Occipital lobe (tissue), 3 donors: ENCODE measurements at places on chromosomes 4 and X.

DNA sequence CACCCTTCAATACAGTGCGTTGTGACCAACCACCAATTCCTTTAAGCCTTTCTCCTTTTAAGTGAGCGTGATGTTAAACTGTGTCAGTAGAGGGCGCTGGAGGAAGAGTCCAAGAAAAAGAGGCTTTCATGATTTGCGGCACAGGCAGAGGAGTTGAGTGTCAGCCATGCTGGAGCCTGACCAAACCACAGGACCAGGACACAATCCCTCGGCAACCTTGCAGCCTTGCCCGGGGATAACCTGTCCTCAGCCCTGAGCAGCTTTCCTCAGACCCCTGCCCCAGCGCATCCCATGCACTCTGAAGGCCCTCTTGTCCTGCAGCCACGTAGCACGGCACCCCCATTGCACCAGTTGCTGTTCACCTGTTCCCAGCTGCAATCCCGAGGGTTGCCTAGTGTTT lies 53.5 kb upstream of the SMIM31 start:
- no peak for DNase-seq

GRCh38 chr4:123200051-123200940 lies 196.3 kb upstream of the SPRY1 start:
- DNase-seq = no peak

- no peak for DNase-seq
Observed at GRCh38 chr4:120528428-120528827, 394.1 kb downstream of the PRDM5 start.

GRCh38 chr4:3303565-3303824 lies 10.7 kb downstream of the RGS12 start:
- no peak for DNase-seq

- DNase-seq = no peak
Observed at GRCh38 chr4:142168181-142168580, 531.8 kb downstream of the IL15 start.

DNA sequence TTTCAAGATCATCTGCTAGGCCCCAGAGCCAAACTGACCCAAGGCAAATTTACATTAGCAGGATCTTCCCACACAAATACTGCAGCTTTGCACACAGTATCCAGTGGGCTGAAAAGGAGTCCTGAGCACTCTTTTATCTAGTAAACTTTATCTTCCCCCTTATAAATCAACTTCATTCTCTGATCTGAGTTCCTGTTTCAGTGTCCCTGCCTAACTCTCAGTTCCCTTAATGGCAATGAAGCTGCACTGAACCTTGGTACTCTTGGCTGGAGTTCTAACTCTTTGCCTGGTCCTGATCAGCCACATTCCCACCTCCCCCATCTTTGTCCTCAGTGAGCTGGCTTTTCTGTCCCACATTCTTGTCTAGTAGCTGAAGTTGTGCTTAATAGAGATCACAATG lies 37.4 kb downstream of the EDA2R start:
- DNase-seq = no peak

- DNase-seq = no peak
Observed at GRCh38 chrX:30156880-30157560, 58.3 kb upstream of the MAGEB2 start.

DNA sequence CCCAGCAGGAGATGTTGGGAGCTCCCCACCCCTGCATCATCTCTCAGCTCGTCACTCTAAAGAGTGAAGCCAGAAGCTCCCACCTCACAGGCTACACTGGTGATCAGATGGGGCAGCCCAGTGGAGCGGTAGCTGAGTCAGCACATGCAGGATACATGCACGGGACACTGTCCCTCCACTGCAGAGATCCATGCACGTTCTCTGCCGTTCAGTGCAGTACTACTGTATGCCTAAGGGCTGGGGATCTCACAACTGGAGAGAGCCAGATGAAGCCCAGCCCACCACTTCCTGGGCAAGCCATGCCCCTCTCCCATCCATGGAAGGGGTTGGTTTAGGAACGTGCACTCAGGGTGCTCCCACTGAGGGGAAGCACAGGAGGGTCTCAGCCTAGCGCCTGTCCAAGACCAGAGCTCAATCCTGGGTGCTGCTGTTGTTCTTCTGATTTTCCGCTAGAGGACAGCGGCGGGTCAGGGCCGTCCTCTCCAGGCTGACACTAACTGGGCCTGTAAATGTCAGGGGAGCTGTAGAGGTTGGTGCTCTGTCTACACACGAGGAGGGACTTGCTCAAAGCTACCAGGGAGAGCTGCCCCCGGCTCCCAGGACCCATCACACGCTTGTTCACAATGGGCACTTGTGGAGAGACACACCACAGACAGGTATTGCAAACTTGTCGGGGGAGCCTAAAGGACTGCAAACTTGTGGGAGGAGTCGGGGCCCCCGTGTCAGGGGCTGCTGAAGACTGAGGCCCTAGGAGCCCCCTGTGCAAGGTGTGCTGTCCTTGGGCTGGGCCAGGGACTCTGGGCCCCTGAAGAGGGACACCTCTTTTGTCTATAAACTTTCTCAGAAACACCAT lies 18.2 kb upstream of the ABLIM2 start:
- no peak for DNase-seq

DNA sequence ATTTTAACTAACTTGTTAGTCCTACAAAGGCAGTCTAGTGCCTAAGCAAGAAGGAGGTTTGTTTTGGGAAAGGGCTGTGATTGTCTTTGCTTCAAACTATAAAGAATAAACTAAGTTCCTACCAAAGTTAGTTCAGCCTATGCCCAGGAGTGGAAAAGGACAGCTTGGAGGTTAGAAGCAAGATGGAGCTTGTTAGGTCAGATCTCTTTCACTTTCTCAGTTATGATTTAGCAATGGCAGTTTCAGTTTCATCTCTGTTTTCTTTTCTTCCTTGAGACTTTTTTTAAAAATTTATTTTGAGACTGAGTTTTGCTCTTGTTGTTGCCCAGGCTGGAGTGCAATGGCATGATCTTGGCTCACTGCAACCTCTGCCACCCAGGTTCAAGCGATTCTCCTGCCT lies 82.9 kb upstream of the NLGN4X start:
- no peak for DNase-seq

GRCh38 chr4:186666750-186667149 lies 56.9 kb downstream of the FAT1 start:
- no peak for DNase-seq

- no peak for DNase-seq
Observed at GRCh38 chr4:152380919-152381318, 155.0 kb downstream of the FBXW7 start.
